GM23248 (cell line): ENCODE measurements at places on chromosomes 7 and 10.

DNA sequence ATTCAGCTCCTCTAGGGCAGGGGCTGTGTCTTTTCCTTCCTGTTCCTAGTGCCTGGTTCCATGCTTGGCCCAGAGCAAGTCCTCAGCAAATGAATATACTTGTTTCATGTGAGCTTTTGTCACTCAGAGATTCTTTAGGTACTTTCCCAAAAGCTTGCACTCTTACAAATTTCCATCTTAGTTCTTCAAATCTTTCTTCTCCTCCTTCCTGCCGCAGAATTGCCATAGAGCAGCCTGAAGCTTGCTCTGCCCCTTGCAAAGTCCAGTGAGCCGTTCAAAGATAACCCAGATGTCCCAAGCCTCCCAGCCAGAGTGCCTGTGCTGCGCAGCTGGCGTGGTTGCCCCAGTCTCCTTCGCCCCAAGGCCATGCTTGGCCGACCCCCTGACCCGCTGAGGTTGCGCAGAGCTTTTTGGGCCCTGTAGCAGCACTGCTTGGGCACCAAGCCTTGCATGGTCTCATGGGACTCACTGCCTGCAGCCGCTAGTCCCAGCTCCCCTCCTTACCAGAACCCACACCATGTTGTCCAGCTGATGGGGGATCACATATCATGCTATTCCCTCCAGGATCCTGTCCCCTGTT lies 20.7 kb downstream of the CHST3 start:
- no peak for DNase-seq

GRCh38 chr7:134514663-134515062 lies 12.7 kb upstream of the AKR1B10 start:
- peak; percentile 84 for DNase-seq

DNA sequence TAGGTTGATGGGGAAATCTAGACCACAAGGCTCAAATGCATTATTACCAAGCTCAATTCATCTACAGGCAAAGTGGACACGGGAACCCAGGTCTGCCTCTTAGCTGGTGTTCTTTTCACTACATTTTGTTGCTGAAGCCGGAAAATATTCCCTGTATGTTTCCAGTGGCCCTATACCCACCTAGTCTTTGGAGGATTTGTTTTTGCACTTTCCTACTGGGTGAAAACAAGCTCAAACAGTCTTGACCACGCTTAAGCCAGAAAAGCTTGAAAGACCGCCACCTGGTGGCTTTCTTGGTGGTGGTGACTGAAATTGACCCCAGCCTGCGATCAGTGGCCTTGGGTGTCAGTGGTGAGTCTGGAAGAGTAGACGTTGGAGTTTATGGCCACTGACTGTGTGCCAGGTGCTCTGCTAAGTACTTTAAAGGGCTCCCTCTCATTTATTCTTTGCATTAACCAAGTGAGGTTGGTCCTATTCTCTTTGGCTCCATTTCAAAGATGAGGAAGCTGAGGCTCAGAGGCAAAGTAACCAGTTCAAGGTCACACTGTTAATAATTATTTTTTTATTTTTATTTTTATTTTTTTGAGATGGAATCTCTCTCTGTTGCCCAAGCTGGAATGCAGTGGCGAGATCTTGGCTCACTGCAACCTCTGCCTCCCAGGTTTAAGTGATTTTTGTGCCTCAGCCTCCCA lies 11.1 kb upstream of the CRTAC1 start:
- DNase-seq = peak; percentile 73

- no peak for DNase-seq
Observed at GRCh38 chr7:70566671-70567070, 565.3 kb upstream of the GALNT17 start.

- peak; percentile 70 for DNase-seq
Observed at GRCh38 chr10:132984801-132985545, 42.6 kb upstream of the CFAP46 start.

DNA sequence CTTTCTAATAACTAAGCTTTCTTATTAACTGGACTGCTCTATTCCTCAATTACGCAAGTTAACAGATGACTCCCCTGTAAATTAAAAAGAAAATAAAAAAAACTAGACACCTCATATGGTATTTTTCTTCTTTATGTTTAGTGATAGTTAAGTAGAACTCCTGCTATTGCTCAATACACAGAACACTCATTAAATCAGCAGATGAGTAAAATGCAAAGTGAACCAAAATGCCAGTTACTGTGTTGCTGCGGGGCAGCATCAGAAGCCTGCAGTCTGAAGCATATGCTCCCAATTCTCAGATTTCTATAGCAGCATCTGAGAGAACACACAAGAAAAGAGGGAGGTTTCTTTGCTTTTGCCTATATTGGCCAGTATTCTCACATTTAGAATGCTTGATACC lies 28.4 kb downstream of the CDK6 start:
- peak; percentile 76 for DNase-seq

DNA sequence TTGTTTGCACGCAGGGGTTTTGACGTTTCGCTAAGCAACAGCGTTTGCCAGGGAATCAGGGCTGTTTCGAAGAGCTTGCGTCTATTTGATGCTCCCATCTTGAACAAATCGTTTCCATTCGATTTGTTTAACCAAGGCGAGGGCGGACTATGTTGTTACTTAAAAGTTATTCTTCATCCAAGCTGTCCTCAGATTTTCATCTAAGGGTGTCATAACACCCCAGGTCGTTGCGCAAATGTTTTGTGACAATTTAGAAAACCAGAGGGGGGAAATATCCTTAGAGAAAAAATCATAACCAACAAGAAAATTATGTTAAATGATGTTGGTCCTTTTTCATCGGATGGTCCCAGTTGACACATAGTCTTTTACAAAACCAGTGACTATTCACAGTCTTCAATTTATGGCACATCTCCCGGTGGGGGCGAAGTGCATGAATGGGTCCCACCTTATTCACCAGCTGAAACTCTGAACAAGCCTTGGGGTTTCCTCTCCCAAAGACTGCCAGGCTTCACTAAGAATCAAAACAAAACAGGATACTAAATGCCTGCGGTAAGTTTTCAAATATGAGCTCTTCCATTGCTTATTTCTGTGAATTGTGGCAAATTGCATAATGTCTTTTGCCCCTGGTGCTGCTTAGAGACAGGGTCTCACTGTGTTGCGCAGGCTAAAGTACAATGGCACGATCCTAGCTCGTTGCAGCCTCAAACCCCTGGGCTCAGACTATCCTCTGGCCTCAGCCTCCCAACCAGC lies 109.9 kb downstream of the REEP3 start:
- peak; percentile 93 for DNase-seq

DNA sequence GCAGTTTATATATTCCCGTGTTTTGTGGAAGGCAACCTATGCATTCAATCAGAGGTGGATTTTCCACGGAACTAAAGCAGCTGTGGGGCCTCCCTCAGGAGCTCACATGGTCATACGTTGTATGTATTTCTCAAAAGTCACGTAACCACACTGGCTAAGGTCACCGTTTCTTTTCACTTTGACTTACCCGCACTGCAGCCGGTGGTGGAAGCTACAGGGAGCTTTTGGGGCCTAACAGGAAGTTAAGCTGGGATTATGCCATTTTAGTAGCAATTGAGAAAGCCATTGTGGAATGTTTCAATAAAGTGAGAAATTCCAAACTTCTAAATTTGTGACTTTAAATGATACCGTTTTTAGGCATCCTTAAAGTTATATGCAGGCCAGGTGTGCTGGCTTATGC lies 111.2 kb upstream of the KLF6 start:
- DNase-seq = no peak

DNA sequence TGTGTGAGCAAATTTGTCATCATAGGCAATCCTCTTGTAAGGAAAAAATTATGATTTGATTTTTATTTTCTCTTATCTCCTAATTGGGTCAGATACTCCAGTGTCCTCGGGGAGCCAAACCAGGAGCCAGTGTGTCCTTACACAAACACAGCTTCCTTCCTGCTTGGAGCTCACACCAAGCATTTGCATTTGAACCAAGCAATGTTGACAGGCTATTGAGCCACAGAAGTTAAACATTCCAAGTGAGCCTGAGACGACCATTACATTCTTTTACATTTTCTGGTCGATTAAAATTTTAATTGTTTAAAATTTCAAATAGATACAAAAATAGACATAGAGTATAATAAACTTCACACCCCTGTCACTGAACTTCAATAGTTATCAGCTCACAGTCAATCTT lies 194.8 kb downstream of the CFTR start:
- DNase-seq = no peak
